ENCODE measurements at places on chromosomes 13 and 19.

GRCh38 chr13:30841154-30841553 is 64.9 kb upstream of the MEDAG start:
- no peak for DNase-seq

DNA sequence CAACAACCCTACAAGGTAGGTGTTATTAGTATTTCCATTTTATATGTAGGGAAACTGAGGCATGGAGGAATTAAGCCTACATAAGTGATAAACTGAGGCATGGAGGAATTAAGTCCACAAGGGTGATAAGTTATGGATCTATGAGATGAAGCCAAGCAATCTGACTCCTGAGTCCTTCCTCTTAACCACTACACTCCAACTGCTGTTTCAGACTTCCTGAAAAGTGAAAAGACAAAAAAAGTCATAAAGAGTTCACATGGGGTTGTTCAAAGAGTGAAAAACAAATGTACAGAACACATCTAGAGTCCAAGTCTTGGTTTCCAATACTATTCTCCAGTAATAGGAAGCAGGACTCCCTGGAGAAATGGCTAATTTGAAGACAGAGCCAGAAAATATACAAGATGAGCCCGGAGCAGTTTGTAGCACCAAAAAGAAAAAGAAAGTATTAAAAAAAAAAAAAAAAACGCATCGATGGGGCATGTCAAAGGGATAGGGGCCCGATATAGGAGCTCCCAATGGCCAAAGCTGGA is 12.1 kb downstream of the CRYL1 start:
- no peak for DNase-seq

- DNase-seq = no peak
Measured at GRCh38 chr13:110685305-110686020, 20.5 kb downstream of the CARS2 start.

GRCh38 chr19:18158467-18158866 is 5.5 kb downstream of the PIK3R2 start:
- DNase-seq = no peak

DNA sequence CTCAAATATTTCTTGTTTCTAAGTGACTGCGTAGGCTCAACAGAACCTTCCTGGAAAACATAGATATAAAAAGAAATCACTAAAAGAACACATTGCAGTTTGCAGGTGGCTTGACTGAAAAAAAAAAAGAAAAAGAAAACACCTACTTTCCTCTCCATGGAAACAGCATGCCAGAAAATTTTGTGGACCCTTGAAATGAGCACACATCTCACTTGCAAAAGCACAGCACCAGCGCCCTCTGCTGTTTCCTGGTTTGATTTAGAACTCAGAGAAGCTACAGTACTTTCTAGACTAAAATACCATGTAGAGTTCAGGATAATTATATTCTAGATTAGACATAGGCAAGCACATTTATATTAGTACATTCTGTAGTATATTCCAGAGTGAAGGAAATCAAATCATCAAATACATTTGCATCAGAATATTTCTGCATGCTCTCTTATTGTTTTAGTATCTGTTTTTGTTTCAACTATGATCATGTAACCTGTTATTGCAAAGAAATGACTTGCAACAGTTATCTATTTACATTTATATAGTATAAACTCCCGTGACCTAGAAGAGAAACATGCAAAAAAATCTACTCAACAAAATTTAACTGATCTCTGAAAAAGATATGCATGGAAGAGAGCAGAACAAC is 22.3 kb upstream of the XPO4 start:
- no peak for DNase-seq

- no peak for DNase-seq
Measured at GRCh38 chr13:97043302-97043701, 49.0 kb upstream of the OXGR1 start.

DNA sequence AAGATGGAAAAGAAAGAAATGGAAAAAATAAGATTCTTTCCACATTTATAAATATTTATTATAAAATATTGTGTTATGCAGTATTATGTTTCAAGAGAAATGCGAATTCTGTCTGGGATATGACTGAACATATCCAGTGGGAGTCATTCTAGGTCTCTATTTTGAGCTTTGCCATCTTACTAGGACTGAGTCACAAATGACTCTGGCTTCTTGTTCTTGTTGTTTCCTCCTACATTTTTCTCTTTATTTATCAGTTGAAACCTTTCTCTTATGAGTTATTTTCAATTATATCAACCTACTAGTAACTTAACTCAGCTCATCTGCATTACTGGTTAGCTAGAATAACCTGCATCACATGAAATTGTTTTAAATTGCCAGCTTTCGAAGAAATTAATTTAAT is 1247.3 kb downstream of the SLITRK1 start:
- no peak for DNase-seq

GRCh38 chr19:38378866-38379265 is 4.5 kb downstream of the PSMD8 start:
- DNase-seq = no peak

- no peak for DNase-seq
Measured at GRCh38 chr13:111484141-111484925, 163.9 kb downstream of the TEX29 start.

GRCh38 chr13:94967183-94968039 is 255.1 kb upstream of the SOX21 start:
- peak; percentile 53 for DNase-seq

DNA sequence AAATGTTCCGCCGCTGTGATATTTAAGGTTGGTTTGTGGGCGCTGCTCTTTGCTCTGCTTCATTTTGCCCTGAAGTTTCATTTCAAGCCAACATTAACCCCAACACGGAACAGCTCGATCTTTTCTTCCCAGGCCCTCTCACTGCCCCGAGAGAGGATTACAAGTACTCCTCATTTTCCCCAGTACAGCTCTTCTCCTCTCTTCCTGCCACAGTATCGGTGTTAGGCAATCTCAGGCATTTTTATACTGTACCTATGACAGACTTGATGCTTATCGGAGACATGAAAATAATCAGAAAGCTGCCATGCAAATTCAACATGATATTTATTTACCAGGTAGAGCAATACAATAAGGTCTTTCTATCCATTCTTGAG is 1.3 kb upstream of the EDNRB start:
- no peak for DNase-seq

DNA sequence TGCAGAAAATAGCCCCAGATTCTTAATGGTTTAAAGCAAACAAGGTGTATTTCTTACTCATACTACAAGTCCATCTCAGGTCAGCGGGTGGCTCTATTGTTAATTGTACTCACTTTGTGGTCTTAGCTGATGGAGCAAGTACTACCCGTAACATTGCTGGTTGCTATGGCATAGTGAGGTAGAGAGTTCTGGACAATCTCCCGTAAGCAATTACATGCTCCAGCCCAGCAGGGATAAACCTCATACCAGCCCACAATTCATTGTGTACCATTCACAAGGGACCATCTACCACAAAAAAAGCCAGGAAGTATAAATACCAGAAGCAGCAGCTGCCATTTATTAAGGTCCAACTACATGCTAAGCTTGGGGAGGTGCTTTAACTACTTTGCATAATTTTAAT is 167.1 kb downstream of the PCDH9 start:
- no peak for DNase-seq

DNA sequence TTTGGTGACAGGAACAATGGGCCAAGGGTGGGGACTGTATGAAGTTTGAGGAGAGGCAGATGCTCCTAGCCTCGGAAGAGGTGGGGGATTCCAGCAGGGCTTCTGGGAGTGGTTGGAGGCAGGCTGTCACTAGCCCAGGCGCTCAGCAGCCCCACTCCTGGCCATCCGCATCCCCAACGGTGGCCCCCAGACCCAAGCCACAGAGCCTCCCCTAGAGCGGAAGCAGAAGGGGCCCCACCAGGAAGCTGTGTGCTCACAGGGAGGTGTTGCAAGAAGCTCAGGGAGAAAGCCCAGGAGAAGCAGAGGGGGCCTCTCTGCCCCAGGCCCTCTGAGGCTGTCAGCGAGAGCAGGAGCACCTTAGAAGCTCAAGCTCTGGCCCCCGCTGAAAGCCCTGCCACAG is 8.3 kb downstream of the PRAM1 start:
- no peak for DNase-seq

DNA sequence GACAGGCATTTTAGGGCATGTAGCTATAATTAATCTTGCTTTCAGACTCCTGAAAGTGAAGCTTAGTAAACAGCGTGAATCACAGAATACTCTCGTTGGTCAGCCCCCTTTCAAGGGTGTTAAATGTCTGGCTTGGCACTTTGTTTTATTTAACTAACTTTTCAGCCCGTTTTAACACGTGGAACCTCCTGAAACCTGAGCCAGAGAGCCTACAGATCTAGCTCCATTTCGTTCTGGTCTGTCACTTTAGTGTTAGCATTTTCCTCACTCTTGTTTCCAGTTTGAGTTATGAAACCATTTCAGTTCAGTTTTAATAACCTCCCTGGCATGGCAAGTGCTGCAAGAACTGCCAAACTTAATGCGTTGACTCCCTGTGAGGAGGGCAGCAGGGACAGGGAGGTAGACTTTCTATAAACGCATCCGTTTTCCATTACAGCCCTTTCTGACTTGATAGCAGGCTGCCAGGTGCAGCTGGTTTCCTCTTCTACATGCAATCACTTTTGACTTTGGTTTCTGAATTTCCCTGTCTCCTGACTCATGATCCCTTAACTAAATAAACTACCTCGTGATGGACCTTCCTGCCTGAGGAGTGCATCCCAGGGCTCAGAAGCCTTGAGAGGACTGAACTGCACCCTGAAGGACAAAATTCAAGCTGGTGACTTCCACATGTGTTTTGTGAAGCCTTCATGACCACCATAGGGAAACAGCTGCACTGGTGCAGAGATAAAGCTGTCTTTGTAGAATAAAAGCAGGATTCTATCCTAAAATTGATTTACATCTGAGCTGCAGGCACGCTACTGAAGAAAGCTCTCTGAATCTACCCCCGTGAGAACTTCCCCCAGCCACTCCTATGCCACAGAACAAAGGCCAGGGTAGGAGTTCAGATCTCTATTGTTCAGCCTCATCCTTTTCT is 192.6 kb downstream of the DLEU7 start:
- DNase-seq = no peak

- no peak for DNase-seq
Measured at GRCh38 chr19:32599258-32599657, 18.3 kb downstream of the PDCD5 start.

All from H54 (cell line).